ENCODE measurements at places on chromosomes 4 and X. TPM values are rescaled to one million over a fixed set of nuclear protein-coding genes. Genes with fewer than 3 reads are reported as not detected.

GRCh38 chr4:155877971-155878370 is 11.9 kb upstream of the ASIC5 start:
- H3K27ac ChIP-seq = no peak overlapping the region
- H3K4me3 ChIP-seq = no peak overlapping the region
- DNase-seq = no peak
- H3K27me3 ChIP-seq = no peaks in the 10 kb centered on the region
- no peaks in the 10 kb centered on the region for H3K36me3 ChIP-seq
- no peaks in the 10 kb centered on the region for H3K4me1 ChIP-seq

DNA sequence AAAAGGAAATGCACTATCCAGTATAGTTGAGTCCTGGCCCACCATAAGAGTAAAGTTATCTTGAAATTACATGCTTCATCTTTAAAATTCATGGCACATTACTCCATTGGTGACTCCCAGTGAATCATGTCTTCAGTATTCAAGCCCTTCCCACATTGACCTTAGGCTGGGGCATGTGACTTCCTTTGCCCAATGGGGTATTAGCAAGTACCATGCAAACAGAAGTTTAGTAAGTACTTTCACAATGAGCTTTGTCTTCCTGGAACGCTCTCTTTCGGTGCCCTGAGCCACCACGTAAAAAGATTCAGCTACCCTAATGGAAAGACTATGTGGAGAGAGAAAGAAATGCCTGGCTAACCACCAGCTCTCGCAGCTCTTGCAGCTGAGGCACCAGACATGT is 235.4 kb downstream of the HNRNPD start:
- no peak for DNase-seq
- H3K27ac ChIP-seq = no peak overlapping the region
- H3K36me3 ChIP-seq = no peaks in the 10 kb centered on the region
- no peak overlapping the region for H3K4me3 ChIP-seq
- peaks cover 9% of the 10 kb centered on the region for H3K4me1 ChIP-seq

DNA sequence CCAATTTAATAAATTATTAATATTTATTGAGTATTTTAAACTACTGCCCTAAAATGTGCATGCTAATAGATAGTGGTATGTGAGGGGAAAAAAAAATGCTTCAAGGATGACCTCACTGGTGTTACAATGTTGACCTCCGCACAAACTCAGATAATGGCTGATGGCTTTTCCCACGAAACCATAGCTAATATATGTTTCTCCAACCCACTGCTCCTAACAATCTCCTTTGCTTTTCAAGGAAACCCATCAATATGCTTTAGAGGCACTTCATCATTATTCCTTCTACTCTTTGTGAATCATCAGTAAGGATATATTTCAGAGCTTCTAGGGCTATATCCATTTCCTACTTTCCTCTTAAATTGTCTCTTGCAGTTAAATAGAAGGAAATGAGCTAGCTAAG is 1752.0 kb upstream of the TENM3 start:
- no peak overlapping the region for H3K4me3 ChIP-seq
- DNase-seq = no peak
- H3K4me1 ChIP-seq = no peaks in the 10 kb centered on the region
- H3K27me3 ChIP-seq = no peaks in the 10 kb centered on the region
- H3K36me3 ChIP-seq = no peaks in the 10 kb centered on the region

Gene SPANXA1
- not detected for polyA plus RNA-seq

- H3K27me3 ChIP-seq = no peaks in the 10 kb centered on the region
- H3K4me1 ChIP-seq = no peaks in the 10 kb centered on the region
- DNase-seq = no peak
- no peaks in the 10 kb centered on the region for H3K36me3 ChIP-seq
- H3K27ac ChIP-seq = no peak overlapping the region
Measured at GRCh38 chrX:63718010-63718694, 66.9 kb downstream of the ARHGEF9 start.

- no peaks in the 10 kb centered on the region for H3K27me3 ChIP-seq
- no peak for DNase-seq
- H3K4me1 ChIP-seq = no peaks in the 10 kb centered on the region
- no peak overlapping the region for H3K27ac ChIP-seq
- no peak overlapping the region for H3K4me3 ChIP-seq
Measured at GRCh38 chr4:58093352-58093751, 983.2 kb upstream of the IGFBP7 start.
